ENCODE measurements at places on chromosomes 3 and 15.

DNA sequence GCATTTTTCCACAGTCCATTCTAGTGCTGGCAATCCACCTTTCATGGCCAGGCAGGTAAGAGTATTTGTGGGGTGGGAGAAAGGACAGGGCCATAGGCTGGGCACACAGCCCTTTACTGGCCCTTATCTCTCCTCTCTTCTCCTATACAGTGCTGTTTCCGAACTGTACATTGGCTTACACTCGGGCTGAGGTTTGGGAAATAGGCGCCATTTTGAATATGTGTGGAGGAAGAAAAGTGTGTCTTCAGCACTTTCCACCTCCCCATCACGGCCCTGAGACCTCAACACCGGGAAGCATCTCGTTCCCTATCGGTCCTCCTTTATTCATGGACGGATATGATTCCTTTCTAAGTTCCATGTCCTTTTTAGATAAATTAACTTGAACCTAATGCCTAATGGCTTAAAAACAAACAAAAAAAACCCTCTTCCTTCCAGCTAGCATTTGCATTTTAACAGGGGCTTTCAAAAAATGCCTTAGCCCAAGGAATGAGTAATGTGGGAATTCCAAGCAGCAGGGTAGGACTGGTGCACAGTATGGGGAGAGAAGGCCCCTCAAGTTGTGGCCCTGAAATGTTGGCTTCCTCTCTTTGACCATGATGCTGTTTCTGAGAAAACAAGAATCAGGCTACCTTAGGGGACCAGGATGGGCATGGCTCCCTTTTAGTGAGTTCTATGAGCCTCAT lies 24.5 kb downstream of the CD86 start:
- no peak for DNase-seq

DNA sequence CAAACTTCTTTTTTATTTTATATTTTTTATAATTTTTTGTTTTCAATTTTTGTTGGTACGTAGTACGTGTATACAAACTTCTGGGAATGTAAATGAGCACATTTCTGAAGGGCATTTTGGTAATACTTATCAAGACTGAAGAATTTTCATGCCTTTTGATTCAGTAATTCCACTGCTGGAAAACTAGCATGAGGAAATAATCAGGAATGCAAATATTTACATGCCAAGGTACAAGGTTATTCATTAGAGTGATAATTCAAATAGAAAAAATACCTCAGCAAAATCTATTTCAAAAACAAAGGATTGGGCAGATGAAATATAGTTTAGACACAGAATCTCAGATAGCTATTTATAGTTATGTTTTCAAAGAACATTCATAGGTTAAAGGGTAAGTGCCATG lies 128.7 kb downstream of the DMXL2 start:
- no peak for DNase-seq

DNA sequence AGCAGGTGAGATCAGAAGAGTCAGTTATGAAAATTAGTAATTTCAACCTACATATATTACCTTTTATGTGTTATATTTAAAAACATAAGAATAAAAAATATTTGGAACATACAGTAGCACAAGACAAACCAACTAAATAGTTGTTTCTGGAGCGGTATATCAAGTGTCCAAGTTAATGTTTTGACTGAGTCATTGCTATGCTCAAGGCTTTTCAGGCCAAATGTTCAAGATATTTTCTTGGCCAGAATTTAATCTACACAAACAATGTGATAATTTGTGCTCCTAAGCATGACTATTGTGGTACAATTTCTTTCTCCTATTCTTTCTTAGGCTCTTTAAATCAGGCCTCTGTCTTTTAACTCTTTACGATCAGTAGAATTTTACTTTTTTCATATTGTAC lies 412.4 kb downstream of the RAP2B start:
- no peak for DNase-seq

DNA sequence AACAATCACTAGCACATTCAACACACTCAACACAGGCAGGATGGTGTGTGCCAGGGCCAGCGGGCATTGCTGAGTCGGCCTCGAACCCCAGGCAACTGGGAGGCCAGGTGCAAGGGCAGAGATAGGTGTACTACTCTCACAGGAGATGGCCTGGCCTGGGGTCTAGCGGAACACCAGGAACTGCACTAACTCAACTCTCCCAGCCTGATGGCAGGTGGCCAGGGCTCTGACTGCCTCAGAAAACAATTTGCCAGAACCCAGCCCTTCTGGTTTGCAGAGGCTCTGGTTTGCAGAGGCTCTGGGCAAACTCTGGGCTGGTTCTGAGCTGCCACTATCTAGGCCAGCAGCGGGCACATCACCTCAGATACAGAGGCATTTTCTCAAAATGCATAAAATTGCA lies 229.2 kb upstream of the CHRNA7 start:
- no peak for DNase-seq

- DNase-seq: no peak
Observed at GRCh38 chr3:112338021-112338726, 5.2 kb downstream of the CD200 start.

- no peak for DNase-seq
Observed at GRCh38 chr3:119557877-119558269, 1.5 kb downstream of the CD80 start.

DNA sequence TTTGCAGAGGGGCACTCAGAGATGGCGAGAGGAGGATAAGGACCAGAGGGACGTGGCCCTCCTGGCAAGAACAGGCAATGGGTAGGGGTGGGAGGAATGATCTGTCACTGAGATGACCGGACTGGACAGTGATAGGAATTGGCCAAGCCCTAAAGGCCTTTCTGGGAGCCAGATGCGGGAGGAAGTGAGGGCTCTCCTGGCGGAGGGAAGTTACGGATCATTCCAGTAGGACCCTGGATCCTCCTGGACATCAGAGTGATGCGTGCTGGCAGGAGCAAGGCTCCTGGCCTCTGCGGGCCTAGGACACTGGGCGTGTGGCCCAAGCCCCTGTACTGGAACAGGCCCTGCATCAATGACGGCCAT lies 23.4 kb downstream of the KIF7 start:
- DNase-seq: no peak

GRCh38 chr3:194487289-194488054 lies 670 bp upstream of the ATP13A3 start:
- peak; percentile 65 for DNase-seq

DNA sequence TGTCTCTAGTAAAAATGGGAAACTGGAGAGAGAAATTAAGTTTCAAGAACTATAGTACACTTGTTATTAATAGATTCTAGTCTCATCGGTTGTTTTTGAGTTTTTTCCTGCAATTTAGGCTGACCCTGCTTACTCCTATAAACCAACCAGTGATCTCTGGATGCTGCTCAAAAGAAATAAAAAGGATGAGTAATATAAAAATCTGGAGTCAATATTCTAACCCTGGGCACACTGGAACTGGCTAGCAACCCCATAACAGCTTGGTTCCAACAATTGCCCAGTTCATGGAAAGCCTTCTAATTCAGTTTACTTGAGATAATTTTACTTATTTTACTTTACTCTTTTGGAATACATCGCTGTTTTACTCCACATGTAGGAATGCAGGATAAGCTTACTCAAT lies 211.6 kb downstream of the GBE1 start:
- no peak for DNase-seq

GRCh38 chr15:62486041-62486440 lies 321.0 kb upstream of the C2CD4B start:
- no peak for DNase-seq

DNA sequence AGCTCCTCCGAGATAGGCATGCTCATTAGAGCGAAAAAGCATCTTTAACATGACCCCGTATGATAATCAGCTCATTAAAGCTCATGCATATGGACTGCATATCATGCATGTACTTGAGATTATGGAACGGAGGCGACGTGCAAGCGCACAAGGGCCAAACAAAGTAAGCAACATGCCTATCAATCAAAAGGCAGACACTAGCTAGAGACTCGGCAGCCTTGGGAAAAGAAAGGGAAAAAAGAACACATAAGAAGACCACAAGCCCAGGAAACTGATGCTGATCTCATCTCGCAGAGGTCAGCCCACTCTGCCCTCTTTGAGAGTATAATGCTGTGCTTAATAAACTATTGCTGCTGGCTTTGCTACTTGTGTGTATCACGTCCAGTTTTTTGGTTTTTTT lies 2.6 kb upstream of the ACOX2 start:
- DNase-seq: no peak

- DNase-seq: no peak
Observed at GRCh38 chr3:47001731-47002170, 22.3 kb downstream of the NBEAL2 start.

DNA sequence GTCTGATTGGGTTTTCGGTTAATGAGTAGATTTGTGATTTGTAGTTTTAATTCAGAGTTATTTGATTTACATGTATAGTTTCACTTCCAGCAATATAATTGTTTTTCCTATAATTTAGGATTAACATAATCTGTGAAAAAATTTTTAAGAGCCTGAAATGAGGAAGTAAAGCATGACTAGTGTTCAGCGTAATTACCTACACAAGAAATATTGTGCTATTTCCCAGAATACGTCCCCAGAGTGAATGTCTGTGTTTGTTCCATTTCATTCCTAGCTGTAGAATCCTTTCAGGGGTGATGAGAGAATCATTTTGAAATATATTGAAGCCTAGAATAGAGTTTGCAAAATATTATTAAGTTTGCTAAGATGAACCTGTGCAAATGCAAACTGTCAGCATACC lies 247.1 kb downstream of the BBX start:
- DNase-seq: no peak

DNA sequence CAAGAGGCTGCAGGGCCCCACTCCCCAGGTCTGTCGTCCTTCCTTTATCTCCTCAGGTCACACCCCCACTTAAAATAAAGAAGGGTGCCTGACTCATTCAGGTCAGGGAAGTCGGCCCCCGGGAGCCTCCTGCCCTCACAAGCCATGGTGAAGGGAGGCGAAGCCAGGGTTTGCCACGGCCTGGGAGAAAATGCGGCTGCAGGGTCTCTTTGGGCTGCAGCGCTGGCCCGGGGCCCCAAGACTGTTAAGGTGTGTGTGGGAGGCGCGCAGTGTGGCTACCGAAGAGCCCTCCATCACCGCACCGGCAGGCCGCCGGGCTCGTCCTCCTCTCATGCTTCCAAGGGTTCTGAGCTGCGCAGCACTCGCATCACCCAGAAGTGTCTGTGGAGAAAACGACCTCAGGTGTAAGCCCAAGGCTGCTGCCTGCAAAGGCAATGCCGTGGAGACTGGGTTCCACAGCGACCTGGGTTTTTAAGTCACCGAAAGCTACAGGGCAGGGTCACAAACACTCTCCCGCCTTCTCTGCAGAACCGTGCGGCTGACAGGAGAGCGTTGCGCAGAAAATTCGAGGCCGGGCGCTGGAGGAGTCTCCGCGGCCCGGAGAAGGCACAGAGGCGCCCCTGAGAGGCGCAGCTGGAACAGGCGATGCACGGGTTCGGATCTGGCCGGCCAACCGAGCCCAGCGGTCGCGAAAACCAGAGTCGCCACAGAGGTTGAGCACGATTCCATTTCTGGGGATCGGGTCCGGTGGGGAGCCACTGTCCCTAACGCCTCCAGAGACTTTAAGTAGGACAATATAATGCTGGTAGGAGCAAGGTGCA lies 8.7 kb downstream of the FOXL2 start:
- DNase-seq: no peak

DNA sequence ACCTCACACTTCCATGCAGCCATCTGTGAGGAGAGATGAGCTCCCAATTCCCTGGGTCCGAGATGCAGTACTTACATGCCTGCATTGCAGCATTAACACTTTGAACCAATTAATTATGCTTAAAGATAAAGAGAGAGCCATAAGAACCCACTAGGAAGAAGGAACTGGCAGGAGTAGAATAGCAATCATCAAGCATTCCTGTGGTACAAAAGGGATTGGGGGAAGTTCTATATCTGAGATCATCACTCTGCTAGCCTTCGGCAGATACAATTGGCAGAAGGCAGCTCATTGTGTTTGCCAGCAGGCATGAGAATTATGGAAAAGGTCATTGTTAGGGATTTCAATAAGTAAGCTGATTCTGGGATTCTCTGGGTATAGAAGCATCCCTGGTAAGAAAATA lies 891.4 kb downstream of the NTRK3 start:
- no peak for DNase-seq

- DNase-seq: no peak
Observed at GRCh38 chr3:188594139-188594538, 440.2 kb downstream of the LPP start.

DNA sequence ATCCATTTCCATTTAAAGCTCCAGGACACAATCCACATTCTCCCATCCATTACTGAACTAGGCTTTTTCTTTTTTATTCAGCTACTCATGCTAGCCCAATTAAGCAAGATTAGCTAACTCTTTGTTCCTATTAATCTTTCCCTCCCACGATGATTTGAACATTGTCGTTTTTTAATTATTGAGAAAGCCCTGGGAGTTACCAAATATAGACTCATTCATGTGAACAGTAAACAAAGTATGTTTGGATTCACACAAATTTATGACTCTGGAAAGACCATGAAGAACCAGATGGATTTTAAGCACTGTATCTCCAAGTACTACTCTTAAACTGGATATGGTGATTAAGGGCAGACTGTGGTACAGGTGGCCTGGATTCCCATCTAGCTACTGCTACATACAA lies 82.2 kb downstream of the STRIT1 start:
- DNase-seq: no peak

GRCh38 chr3:180871901-180872300 lies 40.6 kb upstream of the FXR1 start:
- DNase-seq: no peak

DNA sequence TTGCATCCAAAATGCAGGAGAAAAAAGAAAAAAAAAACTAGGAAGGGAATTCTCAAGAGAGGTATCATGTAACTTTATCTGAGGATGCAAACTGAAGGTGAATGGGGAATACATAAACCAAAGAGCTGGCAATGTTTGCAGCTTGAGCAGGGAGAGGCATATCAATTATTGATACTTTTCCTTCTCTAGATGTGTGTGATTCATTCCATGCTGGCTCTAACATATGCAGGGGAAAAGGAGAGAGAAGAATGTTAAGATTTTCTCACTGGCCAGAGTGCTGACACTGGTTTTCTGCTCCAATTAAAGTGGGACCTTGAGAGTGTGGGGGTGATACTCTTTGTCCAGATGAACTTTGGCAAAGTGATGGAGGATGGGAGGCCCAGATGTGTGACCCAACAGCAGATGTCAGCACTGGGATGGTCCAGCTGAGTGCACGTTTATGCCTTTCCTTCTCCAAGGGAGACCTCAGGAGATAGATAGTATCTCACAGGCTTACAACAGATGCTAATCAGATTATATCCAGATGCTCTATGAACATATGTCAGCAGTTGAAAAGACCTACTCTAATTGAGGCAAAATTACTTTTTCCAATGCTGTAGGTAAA lies 50.0 kb upstream of the PSMD6 start:
- no peak for DNase-seq

GRCh38 chr15:69762373-69763148 lies 309.9 kb downstream of the RPLP1 start:
- peak; percentile 14 for DNase-seq

- peak; percentile 96 for DNase-seq
Observed at GRCh38 chr15:40807028-40807887, at the start of the genes DNAJC17 and ZFYVE19. DNAJC17 (minus strand) TSS chr15:40807473; CDS start chr15:40807446, 27 bp downstream. ZFYVE19 (plus strand) TSS chr15:40807089; CDS start chr15:40807590, 501 bp downstream.

All from common myeloid progenitor, CD34-positive (primary cell).